ENCODE measurements at places on chromosomes 2 and 18.

DNA sequence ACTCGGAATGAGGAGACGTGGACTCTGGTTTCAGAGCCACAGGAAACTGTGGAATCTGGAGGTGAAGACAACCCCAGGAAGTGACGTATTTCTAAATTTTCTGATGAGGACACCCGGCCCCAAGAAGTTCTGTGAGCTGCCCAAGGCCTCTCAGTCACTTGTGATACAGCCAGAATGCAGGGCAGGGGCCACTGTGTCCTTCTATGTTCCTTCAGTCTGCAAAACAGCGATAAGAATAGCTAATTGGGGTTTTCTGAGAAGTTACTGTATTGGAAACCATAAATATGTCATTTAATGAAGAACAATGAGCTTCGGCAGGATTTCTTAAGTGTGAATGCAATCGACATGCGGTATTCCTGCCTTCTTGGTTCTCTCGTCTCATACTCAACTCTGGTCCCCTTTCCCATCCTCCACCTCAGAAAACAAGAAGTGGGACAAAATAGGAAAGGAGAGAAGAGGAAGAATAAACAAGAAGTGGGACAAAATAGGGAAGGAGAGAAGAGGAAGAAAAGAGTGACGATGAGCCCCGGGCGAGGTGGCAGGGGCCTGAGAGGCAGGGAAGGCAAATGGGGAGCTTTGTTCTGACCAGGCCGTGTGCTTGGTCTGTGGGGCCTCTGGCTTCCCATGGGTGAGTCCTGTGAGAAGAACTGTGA is 282.0 kb upstream of the REV1 start:
- DNase-seq, result no peak

DNA sequence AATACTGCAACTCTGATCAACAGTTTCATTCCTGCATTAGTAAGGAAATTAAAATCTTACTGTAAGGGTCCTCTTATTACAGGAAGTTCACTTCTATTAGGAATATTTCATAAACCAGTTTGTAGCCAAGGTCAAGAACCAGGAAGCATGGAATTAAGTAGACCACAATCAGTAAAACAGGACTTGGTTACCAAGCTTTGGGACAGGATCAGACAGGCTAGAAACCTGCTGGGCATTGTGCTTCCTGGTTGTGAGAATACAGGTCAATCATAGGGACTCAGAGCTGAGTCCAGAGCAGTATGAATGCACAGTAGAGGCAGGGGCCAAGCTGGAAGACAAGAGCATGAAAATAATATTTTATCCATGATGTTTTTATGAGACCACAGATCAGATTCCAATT is 248.0 kb downstream of the IKZF2 start:
- no peak for DNase-seq

DNA sequence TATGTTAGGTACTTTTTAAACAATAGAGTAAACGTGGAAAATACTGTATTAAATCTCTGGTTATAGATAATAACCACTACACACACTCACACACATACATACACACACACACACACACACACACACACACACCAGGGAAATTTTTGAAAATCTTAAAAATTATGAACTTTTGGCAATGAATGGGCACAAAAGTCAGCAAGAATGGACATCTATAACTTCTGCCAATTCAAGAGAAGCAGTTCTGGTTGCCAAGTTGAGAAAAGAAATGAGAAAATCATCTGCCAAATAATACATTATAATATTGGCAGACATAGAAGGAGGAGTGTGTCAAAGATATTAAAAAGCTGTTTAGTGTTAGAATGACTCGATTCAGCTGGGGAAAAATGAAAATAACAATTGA is 42.9 kb upstream of the TMEM178A start:
- DNase-seq, result no peak

GRCh38 chr2:173982918-173983317 is 17.7 kb upstream of the SP3 start:
- no peak for DNase-seq

GRCh38 chr2:233655043-233655442 is 16.7 kb upstream of the UGT1A9 start:
- DNase-seq, result no peak

- no peak for DNase-seq
Measured at GRCh38 chr2:43777306-43777926, 3.6 kb downstream of the DYNC2LI1 start.

- DNase-seq, result no peak
Measured at GRCh38 chr18:23683671-23684070, 5.6 kb upstream of the LAMA3 start.

- no peak for DNase-seq
Measured at GRCh38 chr2:108364676-108365297, 13.0 kb upstream of the SULT1C4 start.
